ENCODE measurements at places on chromosomes 7 and 10. TPM values are rescaled to one million over a fixed set of nuclear protein-coding genes. Genes with fewer than 3 reads are reported as not detected.

DNA sequence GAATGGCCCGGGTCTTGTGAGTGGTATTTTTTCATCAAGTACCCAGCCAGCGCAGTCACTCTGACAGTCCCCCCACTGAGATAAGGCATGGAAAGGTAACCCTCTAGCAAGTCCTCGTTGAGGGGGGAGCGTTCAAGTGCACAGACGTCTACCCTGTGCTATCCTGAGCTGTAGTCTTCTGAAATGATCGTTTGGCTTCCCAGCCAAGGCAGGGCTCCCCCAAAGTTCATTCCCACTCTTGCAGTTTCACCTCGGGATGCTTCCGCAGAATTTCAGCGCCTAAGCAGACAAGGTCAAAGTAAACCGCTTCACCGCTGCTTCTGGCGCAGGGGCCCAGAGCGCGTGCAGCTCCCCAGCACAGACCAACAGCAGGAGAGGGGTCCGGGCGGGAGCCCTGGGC is 1.8 kb downstream of the INSYN2A start:
- no peak for DNase-seq

GRCh38 chr10:14953424-14954000 is 384 bp downstream of the DCLRE1C start:
- DNase-seq, result peak; percentile 60

The CDK5 gene
- 5.5 TPM for total RNA-seq

The SUGCT gene
- 3.1 TPM for total RNA-seq

The STRIP2 gene
- total RNA-seq, result 0.52 TPM

The HERC4 gene
- 79.5 TPM for total RNA-seq

GRCh38 chr7:36732806-36733205 is 8.5 kb upstream of the AOAH start:
- no peak for DNase-seq

- DNase-seq, result no peak
Measured at GRCh38 chr10:2144584-2144983, 407.3 kb upstream of the ADARB2 start.

The SDK1 gene
- 27.3 TPM for total RNA-seq

GRCh38 chr10:32412499-32412853 is 33.5 kb upstream of the CCDC7 start:
- DNase-seq, result no peak

GRCh38 chr10:66627156-66627555 is 298.7 kb upstream of the LRRTM3 start:
- no peak for DNase-seq

The ZWINT gene
- total RNA-seq, result 4.9 TPM

- DNase-seq, result no peak
Measured at GRCh38 chr7:152847386-152847908, 87.9 kb downstream of the ACTR3B start.

- no peak for DNase-seq
Measured at GRCh38 chr7:1538544-1539180, 8.2 kb downstream of the MAFK start.

GRCh38 chr7:80629023-80629422 is 9.4 kb upstream of the CD36 start:
- no peak for DNase-seq

DNA sequence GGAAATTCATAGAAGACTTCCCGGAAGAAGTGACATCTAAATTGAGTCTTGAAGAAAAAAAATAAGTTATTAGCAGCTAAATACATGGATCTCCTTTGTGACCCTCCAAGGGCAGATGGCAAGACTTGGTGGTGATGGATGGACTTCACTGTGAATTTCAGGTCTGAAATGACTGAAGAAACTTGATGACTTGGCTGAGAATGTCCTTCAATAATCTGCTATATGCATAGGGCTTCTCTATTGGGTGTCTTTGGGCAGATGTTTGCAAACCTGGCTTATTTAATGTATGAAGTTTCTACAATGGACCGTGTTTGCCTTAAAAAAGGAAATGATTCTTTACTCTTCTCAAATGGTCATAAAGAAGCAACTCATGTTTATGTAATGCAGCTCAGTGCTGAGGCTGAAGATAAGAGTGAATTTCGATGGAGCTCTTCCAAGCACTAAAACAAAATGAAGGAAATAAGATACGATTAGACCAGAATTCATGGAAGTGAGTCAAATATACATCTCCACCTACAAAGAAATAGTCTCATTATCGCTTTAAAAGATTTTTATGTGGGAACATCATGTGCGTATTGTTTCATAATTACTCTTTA is 116.6 kb upstream of the WDR11 start:
- no peak for DNase-seq

Data from ureter (tissue), 1 donor.